ENCODE measurements at places on chromosomes 3 and 15.

- no peak for DNase-seq
Measured at GRCh38 chr3:30649572-30650318, 43.3 kb downstream of the TGFBR2 start.

DNA sequence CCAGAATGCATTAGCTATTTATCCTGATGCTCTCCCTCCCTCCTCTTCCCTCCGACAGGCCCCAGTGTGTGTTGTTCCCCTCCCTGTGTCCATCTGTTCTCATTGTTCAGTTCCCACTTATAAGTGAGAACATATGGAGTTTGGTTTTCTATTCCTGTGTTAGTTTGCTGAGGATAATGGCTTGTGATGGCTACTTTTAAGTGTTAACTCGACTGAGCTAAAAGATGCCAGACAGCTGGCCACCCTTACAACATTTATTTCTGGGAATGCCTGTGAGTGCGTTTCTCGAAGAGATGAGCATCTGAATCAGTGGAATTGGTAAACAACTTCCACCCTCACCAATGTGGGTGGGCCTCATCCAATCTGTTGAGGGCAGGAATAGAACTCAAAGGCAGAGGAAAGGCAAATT lies 24.7 kb upstream of the TM2D3 start:
- no peak for DNase-seq

GRCh38 chr15:99518191-99518590 lies 47.6 kb upstream of the MEF2A start:
- DNase-seq, result no peak

- no peak for DNase-seq
Measured at GRCh38 chr3:2908693-2909351, 201.4 kb downstream of the IL5RA start.

DNA sequence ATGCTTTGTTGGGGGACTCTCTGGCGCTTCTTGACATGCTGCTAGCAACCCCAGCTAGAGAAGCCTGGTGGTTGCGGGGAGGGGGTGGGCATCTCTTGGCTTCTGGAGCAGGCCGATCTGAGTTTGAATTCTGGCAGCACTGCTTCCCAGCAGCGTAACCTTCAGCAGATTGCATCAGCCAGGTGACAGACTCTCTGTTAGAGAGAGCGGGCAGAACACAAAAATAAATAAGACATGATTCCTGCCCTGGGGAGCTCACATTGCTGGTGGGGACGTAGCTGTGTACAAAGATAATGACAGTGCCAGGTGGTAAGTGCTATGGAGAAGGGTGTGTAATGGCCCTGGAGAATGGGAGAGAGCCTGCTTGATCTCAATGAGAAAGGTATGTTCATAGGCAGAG lies 87.4 kb downstream of the THSD4 start:
- DNase-seq, result no peak

- no peak for DNase-seq
Measured at GRCh38 chr3:79598594-79598993, 169.2 kb downstream of the ROBO1 start.

DNA sequence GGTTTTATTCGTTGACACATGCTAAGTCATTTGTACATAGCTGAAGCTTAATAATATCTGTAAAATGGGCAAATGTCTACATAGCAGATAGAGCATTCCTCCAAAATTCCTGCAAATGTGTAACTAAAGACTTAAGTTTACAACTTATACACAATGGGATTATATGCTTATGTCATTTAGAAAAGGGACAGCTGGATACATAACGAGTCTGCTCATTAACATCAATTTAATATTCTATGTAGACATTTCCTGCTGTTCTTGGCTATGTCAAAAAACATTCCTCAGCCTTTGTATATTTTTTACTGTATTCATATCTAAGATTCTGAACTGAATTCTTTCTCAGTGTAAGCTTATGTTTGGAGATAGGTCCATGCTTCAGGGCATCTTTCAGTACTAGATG lies 762.2 kb downstream of the NR2F2 start:
- no peak for DNase-seq
